Activated naive CD4-positive, alpha-beta T cell treated with anti-CD3 and anti-CD28 coated beads for 36 hours (primary cell): ENCODE measurements at places on chromosomes 12 and 14. TPM values are rescaled to one million over a fixed set of nuclear protein-coding genes. Genes with fewer than 3 reads are reported as not detected.

DNA sequence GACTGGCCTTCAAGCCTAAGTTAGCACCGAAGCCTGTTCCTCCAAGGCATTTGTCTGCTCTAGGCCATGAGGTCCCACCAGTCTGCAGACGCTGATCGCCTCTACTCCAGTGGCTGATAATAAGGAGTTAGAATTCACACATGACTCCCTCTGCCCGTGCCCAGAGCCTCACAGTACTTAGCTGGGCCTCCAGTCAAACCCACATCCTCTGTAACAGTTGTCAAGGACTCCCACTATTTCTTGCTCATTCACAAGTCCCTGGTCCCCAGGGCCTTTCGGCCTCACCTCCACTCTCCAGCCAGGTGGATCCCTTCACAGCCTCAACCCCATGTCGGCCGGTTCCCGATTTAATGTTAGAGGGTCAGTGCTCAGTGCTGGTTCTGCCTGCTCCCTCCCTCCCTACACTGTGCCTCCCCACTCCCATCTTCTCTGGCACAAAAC lies 6.3 kb upstream of the KRT5 start:
- H3K27me3 ChIP-seq, result no peaks in the 10 kb centered on the region
- no peak for DNase-seq
- no peak overlapping the region for H3K4me3 ChIP-seq
- H3K36me3 ChIP-seq, result no peaks in the 10 kb centered on the region

- no peak for DNase-seq
- no peak overlapping the region for H3K4me3 ChIP-seq
- H3K36me3 ChIP-seq, result peaks cover 45% of the 10 kb centered on the region
Measured at GRCh38 chr14:58414845-58415244, 12.5 kb downstream of the TIMM9 start.

DNA sequence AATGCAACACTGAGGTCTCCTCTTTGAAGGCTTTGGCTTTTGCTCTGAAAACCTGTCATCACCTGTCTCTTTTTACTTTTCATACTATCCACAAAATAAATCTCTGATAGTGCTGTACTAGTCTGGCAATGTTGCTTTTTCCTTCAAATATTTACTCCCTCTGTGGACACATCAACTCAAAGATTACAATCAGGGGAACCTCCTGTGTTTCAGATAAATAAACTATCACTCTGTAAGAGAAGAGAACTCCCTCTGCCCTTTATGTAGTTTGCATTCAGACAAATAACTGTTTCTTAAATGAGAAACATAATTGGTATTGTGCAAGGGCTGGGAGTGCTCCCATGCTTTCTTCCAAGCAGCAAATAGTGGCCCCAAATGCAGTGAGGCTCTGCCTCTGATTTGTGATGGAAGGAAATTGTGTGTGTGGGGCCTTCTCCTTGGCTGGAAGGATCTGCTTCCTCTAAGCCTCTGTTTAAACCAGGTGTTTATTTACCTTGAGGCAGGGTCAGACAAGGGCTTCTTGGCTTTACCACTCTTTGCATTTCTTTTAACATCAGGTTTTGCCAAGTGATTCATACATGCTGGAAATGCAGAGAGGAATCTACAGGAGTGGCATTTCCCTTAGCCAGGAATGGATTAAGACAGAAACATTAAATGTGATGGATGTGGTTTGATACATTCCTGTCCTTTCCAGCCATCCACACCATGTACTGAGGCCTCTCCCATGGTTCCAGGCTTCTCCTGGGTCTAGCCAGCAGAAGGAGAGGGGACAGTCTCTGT lies 69.0 kb downstream of the AKAP6 start:
- H3K36me3 ChIP-seq, result no peaks in the 10 kb centered on the region
- no peak overlapping the region for H3K27ac ChIP-seq

DNA sequence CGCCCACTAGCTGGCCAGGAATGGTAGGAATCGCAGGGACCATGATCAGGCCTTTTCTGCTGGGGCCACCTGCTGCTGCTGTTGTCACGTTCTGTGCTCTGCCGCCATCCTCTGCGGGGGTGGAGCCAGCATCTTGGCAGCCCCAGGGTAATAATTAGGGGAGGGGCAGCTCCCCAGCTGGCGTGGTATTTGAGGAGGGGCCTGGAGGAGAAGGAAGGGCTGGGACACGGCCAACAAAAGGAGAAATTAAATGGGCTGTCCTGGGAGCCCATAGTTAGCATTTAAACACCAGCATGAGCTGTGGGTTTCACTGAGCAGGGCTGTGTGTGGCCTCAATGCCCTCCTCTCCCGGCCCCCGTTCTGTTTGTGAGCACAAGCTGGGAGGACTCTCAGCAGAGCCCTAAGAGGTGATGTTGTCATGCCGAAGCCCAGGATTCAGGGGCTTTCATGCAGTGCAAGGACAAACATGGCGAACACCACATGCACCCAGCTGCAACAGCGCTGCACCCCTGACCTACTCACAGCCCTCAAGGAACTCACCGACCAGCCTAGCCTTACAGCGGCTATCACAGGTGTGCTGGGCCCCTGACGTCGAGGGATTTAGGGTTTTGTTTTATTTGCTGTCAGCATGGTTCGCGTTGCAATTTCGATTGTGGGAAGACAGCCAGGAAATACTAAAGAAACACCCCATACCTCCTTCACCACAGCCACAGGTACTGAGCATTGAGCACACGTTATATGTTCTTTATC lies 324.3 kb downstream of the CACNA1C start:
- H3K4me1 ChIP-seq, result no peaks in the 10 kb centered on the region
- no peak for DNase-seq
- no peaks in the 10 kb centered on the region for H3K36me3 ChIP-seq

DNA sequence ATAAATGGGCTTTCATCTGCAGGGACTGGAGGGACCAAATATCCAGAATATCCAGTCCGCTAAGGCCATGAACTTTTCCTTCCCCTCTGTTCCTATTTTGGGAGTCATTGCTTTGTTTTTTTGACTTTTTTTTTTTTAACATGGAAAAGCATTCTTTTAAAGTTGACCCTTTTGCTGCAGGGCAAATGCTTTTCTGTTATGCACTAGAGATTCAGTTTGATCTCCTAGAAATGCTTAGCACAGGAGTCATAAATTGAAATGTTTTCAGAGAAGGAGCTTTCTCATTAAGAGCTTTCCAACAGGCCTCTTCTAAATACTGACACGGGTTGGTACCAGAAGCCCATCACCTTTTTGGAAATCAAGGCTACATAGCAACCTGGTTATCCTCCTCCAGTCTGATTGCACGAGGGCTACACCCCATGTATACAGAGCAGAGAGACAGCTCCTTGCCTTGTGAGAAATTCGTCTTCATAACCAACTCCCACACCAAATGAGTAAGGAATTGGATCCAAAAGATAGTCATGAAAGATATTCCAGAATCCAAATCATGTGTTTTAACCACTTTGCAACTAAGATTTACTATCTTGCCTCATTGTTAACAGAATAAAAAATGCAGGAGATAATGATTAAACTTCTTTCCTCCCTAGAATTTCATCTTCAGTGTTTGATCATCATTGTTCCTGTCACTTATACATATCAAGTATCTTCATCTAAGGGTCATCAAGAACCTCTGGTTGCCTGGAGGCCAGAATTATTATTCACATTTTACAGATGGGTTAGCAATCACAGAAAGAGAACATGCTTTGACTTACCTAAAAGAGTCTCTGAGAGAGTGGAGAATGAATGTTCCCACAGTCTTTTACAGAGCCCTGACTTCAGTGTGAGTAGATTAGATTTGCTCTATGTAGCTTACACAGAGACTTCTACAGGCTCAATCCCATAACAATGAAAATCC lies 389.4 kb downstream of the ZFP36L1 start:
- H3K27ac ChIP-seq, result no peak overlapping the region
- H3K4me3 ChIP-seq, result no peak overlapping the region
- no peaks in the 10 kb centered on the region for H3K36me3 ChIP-seq
- DNase-seq, result no peak
- peaks cover 33% of the 10 kb centered on the region for H3K4me1 ChIP-seq

GRCh38 chr14:44785096-44785495 lies 176.7 kb downstream of the KLHL28 start:
- H3K36me3 ChIP-seq, result no peaks in the 10 kb centered on the region
- H3K27ac ChIP-seq, result no peak overlapping the region
- no peak for DNase-seq
- no peaks in the 10 kb centered on the region for H3K4me1 ChIP-seq
- no peak overlapping the region for H3K4me3 ChIP-seq
- H3K27me3 ChIP-seq, result peaks cover 12% of the 10 kb centered on the region

Gene DYRK4
- 35.1 TPM for total RNA-seq

Gene TEX52
- not detected for total RNA-seq

Gene GPRC5D
- total RNA-seq, result not detected
